Tongue (tissue), 3 donors: ENCODE measurements at places on chromosomes 3 and 15.

- no peak for DNase-seq
These were observed 28.0 kb upstream of the PLA2G4E start for GRCh38 chr15:42048821-42049200.

- DNase-seq = no peak
These were observed 140.4 kb downstream of the ABI3BP start for GRCh38 chr3:100852840-100853239.

DNA sequence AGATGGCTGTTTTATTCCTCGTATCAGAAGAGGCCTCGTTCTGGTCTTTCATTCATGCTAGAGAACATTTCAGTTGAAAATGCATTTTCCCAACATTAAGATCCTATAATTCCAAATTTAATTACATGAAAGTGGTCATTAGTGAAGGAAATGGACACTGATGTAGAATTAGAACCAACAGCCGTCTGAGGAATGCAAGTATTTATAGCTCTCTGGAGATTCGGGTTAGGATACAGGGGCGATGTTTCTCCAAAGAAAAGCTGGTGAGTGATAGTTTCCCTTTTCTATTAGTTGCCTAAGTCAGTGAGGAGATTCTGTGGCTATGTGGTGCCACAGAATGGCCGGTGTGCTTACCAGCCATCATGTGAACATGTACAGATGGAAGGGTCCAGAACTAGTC lies 109.0 kb upstream of the IL12A start:
- no peak for DNase-seq

DNA sequence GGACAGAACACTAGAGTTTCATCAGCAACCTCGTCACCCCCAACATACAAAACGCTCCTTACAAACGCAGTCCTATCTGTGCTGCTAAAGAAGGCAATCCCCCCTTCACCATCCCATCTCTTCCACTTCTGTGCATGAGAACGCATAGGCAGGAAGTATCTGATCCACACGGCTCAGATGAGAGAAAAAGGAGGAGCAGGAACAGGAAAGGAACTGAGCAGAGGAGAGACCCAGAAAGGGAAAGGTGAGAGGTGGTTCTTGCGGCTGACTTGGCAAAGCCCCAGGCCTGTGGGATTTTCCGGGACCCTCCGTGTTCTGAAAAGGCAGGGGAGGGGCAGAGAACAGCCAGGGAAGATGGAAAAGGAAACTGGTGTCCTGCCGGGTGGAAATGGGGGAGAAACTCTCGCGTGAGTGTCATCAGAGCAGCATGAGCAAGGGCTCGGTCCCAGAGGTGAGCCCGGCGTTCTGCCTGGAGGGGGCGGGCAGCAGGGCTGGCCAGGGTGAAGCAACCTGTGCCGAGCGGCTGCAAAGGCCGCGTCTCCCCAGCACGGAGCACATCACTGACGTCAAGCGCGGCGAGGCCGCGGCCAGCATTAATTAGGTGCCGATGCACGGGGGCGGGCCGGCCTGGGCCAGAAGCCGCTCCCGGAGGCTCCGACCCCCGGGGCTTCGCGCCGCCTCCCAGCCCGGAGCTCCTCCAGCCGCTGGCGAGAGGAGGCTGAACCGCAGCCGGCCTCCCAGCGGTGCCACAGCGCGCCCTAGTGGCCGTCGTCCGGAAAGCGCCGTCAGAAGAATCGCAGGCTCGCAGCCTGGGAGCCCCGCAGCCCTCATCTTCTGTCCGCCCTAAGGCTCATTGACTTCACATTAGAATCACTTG lies 35.8 kb downstream of the CPN2 start:
- DNase-seq = peak; percentile 94

DNA sequence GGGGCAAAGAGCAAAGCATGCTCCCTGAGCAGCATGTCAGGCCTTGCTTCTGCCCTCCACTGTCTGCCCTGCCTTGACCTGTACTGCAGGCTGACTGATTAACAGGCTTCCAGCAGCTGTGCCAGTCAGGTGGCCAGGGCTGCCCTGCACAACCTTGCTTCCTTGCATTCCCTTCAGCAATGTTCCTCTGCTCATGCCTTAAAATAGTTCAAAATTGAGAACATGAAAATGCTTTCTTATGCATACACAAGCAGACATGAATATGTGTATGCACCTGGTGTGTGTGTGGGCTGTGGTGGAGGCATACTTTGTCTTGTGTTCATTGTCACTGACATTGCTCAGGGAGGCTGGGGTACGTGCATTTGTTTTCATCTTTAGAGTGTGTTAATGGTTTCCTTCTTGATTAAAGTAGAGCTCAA lies 1.2 kb upstream of the SLC22A13 start:
- DNase-seq = peak; percentile 20

DNA sequence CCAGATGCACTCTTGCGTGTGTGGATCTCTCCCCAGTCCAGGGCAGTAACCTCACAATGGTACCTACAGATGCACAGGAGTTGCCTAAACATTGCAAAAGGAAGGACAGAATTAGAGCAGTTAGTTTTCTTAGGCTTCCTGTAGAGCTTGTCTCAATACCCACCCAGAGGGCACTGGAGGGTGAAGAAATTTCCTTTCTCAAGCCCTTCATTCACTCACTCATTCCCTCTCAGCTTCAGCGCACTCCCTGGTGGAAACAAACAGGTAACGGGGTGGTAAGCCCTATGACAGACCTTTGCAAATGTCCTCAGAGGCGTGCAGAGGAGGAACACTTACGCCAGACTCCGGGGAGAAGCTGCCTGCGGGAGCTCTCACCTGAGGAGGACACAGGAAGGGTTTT lies 267.4 kb upstream of the HES1 start:
- DNase-seq = no peak

- no peak for DNase-seq
These were observed 119.7 kb upstream of the IGSF10 start for GRCh38 chr3:151580591-151580990.

- no peak for DNase-seq
These were observed 61.8 kb downstream of the SLC12A8 start for GRCh38 chr3:125150525-125151441.

DNA sequence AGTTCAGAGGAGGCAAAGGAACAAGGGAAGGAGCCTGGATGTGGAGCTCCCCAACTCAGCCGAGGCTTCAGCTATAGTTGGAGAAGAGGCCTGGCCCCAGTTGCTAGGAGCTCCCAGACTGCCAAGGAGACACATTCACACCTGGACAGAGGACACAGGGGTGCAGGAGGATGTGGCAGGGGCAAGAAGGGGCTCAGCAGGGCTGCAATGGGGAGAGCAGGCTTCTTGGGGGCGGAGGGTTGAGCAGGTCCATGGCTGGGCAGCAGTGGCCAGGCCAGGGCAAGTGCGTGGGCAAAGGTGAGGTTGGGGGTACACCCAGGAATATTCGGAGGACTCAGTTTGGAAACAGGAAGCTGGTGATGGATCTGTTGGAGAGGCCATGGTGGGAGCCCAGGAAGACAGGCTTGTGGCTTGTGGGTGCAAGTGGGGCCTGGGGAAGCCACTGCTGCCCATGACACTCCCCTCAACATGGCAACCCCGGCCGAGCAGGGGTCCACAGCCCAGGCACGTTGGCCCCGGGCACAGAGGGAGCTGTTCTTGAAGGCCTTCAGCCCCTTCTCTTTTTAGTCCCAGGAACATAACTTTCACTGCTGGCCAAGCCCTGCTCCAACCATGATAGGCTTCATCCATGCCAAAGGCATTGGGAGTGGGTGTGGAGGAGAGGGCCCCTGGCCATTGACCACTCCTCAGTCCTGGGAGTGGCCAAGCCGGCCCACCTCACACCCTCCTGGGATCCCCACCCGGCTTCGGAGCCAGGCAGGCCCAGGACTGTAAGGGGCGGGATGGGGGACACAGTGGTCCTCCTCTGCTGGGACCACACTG lies 33.3 kb downstream of the TSPAN3 start:
- DNase-seq = no peak

- no peak for DNase-seq
These were observed 258.7 kb upstream of the TGFBR2 start for GRCh38 chr3:30347679-30348216.

GRCh38 chr3:50515565-50516439 lies 12.4 kb upstream of the CACNA2D2 start:
- peak; percentile 94 for DNase-seq

- no peak for DNase-seq
These were observed 524.7 kb downstream of the GRM7 start for GRCh38 chr3:7385635-7386034.

DNA sequence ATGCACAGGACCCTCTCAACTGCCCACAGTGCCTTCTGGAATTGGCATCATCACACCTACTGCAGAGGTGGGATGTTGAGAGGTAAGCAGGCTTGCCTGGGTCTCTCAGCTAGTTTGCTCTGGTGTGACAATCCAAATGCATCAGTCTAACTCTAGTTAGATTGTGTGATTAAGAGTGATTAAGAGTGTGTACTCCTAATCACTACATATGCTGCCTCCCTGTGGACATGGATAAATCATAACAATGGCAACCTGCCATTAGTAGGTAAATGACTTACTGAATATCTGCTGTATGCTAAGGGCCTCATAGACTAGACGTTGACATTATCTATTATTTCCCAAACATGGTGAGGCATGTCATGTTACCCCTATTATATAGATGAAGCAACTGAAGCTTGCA lies 342.1 kb downstream of the OCA2 start:
- DNase-seq = no peak
